Left colon (tissue), 2 donors: ENCODE measurements at places on chromosomes 7 and 10.

DNA sequence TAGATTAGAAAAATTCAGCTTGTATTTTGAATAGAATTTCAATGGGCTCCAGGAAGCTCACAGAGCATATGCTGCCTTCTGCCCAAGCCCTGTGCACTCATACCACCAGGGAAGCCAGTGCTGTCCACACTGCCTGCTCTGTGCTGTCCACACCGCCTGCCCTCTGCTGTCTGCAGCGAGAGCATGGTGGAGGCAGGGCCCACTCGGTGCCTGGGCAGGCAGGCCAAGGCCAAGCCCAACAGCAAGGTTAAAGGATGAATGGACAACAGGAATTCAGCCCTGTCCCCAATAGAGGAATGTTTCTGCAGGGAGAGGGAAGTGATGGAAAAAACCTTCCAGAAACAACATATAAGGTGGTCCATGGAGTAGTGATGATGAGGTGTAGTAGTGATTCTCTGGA lies 146.8 kb downstream of the GFRA1 start:
- DNase-seq: no peak

DNA sequence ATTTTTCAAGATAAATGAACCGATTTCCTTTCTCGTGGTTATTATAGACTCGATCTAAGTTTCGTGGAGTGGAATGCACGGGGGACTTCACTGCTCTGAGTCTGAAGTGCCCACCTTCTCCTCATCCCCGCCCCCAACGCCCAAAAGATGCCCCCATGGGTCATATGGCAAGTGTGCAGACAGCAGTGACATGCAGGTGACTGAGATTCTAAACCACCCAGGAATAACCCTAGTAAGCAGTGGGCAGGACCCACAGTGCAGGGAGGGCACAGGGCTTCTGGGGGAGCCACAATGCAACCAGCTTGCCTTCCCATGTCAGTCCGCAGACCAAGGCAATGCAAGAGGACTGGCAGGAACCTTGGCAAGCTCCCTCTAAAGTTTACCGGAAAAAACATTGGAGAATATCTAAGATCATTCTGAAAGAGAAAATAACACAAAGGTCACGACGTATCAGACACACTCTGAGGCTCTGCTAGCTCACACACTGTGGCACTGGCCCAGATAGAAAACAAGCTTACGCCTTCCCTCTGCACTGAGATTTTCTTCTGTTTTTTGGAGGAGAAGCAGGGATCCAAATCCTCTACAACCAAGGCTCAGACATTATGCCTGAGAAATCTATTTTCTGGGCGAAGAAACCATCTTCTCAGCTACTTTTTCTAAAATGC lies 239.6 kb downstream of the MAD1L1 start:
- DNase-seq: no peak

DNA sequence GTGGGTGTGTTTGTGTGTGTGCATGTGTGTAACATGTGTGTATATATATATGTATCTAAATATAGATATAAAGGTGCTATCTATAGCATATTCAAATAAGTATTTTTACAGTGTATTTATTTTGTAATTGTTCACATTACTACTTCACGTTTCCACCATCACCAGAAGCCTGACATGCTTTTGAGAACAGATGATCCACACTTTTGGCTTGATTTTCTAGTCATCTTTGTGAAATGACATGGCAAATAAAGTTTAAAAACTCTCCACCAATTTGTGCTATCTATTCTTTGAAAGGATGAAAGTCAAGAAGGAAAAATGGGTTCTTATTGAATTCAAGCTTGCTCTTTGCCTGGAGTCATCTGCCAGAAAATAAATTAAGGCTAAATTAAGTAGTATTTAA lies 294.0 kb upstream of the AKR1E2 start:
- no peak for DNase-seq

- no peak for DNase-seq
These were observed 15.1 kb upstream of the CUBN start for GRCh38 chr10:17144757-17145156.

DNA sequence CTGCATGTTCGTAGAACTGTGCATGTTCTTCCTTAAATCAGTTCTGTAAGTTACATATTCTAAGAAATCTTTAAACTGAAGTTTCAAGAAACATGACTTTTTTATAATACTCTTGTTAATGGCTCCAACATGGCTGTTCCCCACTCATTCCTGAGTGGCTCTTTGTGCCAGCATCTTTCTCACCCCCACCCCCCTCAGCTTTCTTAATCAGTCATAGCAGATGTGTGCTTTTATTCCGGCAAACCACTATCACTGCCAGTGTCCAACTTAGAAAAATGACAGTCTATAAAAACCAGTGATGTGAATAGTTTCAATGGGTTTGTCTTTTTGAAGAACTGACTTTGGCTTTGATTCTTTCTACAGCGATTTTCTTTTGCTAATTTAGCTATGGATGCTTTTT lies 37.6 kb downstream of the PITRM1 start:
- DNase-seq: no peak

GRCh38 chr10:106592396-106592795 lies 572.1 kb downstream of the SORCS1 start:
- DNase-seq: no peak

DNA sequence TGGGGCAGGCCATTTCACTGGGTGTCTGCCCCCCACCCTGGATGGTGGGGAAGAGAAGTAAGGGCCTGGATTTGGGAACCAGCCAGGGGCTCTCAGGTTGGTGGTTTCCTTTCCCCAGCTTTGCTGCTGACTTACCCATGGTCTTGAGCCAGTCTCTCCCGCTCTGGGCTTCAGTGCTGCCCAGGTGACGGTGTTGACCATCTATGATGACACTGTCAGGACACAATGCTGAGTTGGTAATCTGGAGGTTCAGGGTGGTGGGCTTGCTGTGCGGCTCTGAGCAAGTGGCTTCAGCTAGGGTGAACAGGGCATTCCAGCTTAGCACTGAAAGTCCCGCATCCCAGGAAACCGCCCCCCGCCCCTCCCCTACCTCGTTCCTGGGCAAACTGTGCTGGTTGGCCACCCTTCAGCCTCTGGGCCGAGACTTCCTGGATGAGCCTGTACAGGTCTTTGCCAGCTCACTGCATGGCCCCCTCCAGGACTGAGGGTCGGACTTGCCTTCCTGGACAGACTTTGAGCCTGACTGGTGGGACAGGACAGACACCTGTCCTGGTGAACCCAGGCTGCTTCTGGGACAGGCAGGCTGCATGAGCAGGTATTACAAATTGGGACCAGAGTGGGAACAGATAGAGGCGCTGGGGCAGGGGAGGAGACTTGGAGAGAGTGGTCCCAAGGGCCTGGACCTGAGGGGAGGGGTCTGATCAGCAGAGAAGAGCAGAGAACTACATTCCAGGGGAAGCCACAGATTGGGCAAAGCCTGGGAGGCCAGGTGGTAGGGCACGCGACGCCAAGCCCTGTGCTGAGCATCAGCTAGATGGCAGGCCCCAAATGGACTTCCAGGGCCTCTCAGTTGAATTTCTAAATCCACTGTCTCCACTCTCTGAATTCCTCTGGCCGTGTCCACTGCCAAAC lies 19.9 kb upstream of the ZMIZ1 start:
- DNase-seq: peak; percentile 45

- DNase-seq: no peak
These were observed 173.6 kb downstream of the RPS24 start for GRCh38 chr10:78207216-78207615.

- DNase-seq: no peak
These were observed 666.1 kb upstream of the FOXK1 start for GRCh38 chr7:4015996-4016395.

DNA sequence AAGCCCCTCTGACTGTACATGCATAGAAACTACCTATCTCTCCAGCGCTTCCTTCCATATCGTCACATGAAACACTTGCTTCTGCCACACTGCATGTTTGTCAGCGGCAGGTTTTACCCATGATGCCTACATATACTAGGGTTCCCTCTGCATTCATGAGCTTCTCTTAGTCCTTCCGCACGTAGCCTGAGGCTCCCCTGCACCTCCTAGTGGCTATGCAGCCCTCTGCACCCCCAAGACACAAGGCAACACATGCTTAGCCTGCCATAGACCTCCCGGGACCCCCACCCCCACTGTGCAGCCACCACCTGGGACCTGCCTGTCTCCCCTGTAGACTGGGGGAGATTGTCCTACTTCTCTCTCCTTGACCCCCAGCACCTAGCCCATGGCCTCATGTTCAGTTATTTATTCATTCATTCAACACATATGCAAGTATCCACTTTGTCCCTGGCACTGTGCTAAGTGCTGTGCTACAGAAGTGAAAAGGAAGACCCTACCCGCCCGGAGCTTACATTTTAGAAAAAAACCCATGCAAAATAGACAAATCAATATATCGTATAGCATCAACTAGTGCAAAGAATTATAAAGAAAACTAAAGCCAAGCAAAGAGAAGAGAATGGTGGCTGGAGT lies 23.5 kb downstream of the TMEM273 start:
- DNase-seq: no peak

DNA sequence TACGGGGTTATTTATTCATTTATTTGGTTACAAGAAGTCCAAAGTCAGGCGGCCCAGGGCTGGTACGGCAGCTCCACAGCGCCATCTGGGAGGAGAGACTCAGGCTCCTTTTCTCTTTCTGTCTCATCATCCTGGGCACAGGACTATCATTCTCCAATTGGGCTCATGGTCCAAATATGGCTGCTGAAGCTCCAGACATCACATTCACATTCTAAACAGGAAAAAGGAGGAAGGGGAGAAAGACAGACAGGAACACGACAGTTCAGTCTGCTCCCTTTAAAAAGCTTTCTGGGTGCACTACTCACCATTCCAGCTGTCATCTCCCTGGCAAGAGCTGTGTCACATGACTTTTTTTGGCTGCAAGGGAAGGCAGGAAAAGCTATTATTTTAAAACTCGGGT lies 74.4 kb upstream of the PDZD8 start:
- peak; percentile 28 for DNase-seq

- no peak for DNase-seq
These were observed 21.0 kb upstream of the LRRC17 start for GRCh38 chr7:102891693-102892261.

- DNase-seq: no peak
These were observed 345.5 kb downstream of the REEP3 start for GRCh38 chr10:63866747-63867140.

- no peak for DNase-seq
These were observed 36.8 kb downstream of the TAS2R41 start for GRCh38 chr7:143514487-143514886.

GRCh38 chr10:91758303-91759146 lies 39.7 kb upstream of the TNKS2 start:
- DNase-seq: no peak

GRCh38 chr10:17851611-17852010 lies 42.5 kb downstream of the MRC1 start:
- peak; percentile 58 for DNase-seq

- DNase-seq: no peak
These were observed 8.5 kb downstream of the HTRA1 start for GRCh38 chr10:122469848-122470247.

DNA sequence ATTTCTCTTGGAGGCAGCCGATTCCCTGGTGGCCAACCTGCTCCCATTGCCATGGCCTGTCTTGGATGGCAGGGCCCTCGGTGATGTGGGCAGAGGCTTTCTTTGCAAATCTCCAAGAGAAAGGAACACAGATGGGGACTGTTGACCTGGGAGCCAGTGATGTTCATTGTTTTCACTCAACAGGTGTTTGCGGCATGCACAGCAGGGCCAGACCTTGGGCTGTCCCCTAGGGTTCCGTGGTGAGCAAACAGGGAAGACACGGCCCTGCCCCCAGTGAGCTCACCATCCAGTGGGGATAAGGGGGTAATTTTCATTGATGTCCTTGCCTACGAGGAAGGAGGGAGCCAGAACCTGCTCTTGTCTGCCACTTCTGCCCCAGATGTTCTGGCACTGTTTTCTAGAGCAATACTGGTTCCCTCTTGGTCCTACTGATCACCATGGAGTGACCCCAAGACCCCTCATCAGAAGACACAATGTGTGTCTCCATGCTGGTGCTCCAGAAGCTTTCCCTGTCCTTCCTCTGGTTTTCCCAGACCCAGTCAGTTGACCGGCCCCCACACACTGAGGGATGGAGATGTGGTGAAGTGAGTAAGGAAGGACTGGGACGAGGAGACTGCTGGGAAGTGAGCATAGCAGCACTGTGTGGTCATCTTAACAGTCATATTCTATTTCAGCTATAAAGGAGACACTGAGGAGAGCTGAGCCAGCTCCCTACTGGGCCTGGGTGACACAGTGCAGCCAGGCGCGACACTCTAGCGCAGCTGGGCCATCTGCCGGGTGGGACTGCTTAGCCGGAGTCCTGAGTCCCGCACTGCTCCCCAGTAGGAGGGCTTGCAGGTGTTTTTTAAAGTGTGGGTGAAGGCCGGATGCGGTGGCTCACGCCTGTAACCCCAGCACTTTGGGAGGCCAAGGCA lies 20.4 kb upstream of the FIGNL1 start:
- no peak for DNase-seq

- DNase-seq: no peak
These were observed 130.4 kb downstream of the CUL2 start for GRCh38 chr10:34959786-34960185.

GRCh38 chr10:104146882-104147281 lies 24.9 kb downstream of the SFR1 start:
- no peak for DNase-seq

DNA sequence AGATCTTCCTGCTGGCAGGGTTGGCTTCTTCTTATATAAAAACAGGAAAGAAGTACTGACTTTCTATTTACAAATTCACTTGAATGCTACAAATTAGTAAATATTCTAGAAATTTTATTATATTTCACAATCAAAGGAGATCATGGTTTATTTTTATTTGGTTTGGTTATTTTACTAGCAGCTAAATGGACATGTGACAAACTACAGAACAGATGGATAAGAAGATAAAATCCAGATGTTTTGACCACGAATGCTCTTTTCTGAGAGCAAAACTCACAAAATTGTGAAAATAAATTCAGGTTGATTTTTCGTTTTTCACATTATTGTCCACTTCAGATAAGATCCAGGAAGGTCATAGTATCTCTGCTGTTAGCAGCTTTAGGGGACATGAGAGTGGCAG lies 55.4 kb downstream of the CACNA2D1 start:
- no peak for DNase-seq

- DNase-seq: no peak
These were observed 36.0 kb upstream of the RSU1 start for GRCh38 chr10:16853201-16853600.

GRCh38 chr10:52701647-52702046 lies 70.9 kb downstream of the MBL2 start:
- DNase-seq: no peak

DNA sequence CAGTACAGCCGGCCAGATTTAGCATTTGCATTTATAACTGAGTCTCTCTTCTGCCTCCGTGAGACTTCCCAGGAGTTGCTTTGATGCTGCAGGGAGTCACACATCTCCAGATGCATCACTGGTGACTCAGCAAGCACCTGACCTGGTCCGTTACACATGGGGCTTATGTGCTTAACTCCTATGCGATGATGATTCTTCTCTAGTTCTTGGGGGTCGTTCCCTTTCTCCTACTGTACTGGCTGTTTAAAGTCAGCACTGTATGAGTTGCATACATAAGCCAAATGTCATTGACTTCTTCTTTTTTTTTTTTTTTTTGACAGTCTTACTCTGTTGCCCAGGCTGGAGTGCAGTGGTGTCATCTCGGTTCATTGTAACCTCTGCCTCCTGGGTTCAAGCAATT lies 13.0 kb upstream of the AKR1E2 start:
- DNase-seq: no peak

GRCh38 chr7:115441033-115441432 lies 519.1 kb downstream of the MDFIC start:
- no peak for DNase-seq

- DNase-seq: no peak
These were observed 38.6 kb downstream of the NEBL start for GRCh38 chr10:20858292-20859124.
